A549 treated with CORT108297 at 1 μM for 4 hours (cell line): ENCODE measurements at places on chromosomes 12 and 14. TPM values are rescaled to one million over a fixed set of nuclear protein-coding genes. Genes with fewer than 3 reads are reported as not detected.

SRRM4 gene
- not detected in 5 replicates for total RNA-seq

NDUFA12 gene
- 122 to 162 TPM (median 135 TPM) in 5 replicates for total RNA-seq

CCDC38 gene
- total RNA-seq = 0.06 to 0.15 TPM (median 0.09 TPM) in 5 replicates

PPP1R1A gene
- 0.07 to 0.18 TPM (median 0.09 TPM) in 5 replicates for total RNA-seq

SRSF5 gene
- 173 to 315 TPM (median 218 TPM) in 5 replicates for total RNA-seq

SIX6 gene
- not detected in 5 replicates for total RNA-seq

SERPINA12 gene
- not detected in 5 replicates for total RNA-seq

PRH2 gene
- total RNA-seq = 0.16 to 0.47 TPM in 2 of 5 replicates, not detected in the others
